ENCODE measurements at places on chromosomes 13 and 19.

- DNase-seq = no peak
Measured at GRCh38 chr19:46586294-46586693, 14.8 kb upstream of the CALM3 start.

DNA sequence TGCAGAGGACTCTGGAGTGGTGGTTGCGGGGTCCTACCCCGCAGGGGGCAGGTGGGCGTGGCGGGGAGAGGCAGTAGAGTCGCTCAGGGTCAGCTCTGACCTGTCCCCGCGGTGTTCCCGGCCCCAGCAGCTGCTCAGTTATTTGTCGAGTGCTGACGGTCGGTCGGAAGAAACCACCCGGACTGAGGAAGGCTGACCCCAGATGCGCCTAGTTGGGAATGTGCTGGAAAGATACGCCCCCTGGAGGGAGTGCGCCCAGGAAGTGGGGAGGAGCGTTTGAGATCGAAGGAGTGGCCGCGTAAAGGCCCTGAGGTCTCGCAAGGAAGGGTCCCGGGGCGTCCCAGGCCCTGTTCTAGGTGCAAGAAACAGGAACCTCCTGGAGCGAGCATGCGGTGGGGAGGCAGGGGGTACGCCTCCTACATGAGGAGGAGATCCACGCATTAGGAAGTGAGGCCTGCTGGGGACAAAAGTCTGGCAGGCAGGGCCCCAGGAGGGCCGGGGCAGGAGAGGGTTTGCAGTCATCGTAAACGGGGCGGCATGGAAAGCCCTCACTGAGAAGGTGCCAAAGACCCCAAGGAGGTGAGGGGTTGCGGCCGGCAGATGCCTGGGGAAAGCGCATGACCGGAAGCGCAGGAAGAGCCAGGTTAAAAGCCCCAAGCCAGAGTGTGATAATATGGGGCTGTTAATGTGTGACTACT, 9.2 kb downstream of the CCDC8 start:
- DNase-seq = no peak

DNA sequence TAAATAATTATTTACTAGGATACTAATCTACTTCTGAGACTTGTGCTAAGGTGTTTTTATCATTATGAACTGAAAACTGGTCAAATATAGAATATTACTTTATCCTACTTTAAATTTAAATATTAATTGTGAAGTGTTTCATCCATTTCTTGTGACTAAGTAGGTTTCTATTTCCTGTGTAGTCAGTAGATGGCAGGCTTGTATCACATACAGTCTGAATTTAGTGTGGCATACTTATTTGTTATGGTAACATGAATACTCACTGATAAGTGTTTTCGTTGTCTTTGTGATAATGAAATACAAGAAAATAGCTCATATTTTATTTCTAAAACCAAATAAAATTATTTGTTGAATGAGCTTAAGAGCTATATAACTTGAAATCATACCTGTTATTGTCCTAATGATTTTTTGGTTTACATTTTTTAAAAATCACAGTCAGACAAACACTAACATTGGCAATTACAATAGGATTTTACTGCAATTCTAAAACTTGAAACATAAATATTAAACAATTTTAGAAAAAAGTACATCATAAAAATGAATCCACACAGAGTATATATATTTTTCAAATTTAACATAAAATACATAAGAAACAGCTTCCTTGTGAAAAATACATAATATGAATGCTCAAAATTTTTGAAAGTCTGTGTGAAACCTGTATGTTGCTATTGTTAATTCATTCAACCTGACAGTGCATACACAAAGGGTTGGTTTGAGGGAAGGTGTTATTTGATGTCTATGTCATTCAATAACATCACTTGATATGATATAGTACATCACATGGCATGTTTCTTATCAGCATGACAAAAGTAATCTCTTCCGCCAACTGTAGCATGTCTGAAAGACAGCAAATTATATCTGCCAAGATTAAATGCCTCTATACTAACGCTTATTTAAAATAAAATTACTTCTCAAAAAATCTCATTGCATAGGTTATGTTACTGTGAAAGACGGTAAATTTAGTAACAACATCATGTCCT, 904.8 kb upstream of the PCDH20 start:
- DNase-seq = peak; percentile 35

DNA sequence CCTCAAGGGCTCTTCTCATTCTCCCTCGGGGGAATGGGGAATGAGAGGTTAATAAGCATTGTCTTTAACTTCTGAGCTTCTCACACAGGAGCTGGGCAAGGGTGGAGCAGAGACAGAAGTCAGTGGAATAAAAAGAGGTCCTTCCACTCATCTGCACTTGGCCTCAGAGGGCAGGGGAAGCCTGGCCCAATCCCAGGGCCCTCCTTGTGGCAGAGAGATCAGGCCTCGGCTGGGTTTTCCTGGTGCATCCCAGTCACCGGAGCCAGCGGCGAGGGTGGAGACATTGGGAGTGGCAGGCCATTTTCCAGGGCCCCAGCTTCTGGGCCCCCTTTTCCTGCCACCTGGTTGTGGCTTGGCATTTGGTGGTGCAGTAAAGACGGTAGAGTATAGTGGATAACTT, 10.6 kb downstream of the CALM3 start:
- DNase-seq = no peak

DNA sequence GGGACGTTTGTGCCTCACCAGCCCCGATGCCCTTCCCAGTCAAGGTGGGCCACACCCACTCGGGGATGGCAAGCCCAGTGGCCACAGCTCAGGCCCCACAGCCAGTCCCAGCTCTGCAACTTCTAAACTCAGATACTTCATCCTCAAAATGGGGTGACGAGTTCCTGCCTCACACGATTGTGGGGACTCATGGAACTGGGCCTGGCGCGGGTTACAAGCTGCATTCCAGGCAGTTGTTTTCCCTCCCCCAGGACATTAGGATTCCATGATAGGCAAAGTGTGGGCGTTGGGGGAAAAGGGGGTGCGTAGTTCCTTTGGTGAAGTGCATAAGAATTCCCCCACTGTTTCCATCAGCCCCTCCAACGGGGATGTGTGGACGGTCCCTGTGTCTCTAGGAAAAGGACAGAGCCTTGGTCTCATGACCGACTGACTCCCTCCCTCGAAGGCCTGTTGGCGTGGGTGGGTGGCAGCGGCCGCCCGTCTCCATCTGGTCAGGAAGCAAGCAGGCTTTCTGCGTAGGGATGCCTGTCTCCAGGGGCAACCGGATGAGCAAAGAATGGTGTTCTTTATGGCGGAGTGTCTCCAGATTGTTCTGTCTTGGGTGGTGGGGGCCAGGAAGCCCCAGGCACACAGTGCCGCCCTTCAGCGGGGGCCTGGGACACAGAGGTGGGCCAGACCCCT, 21.1 kb upstream of the NPAS1 start:
- no peak for DNase-seq

DNA sequence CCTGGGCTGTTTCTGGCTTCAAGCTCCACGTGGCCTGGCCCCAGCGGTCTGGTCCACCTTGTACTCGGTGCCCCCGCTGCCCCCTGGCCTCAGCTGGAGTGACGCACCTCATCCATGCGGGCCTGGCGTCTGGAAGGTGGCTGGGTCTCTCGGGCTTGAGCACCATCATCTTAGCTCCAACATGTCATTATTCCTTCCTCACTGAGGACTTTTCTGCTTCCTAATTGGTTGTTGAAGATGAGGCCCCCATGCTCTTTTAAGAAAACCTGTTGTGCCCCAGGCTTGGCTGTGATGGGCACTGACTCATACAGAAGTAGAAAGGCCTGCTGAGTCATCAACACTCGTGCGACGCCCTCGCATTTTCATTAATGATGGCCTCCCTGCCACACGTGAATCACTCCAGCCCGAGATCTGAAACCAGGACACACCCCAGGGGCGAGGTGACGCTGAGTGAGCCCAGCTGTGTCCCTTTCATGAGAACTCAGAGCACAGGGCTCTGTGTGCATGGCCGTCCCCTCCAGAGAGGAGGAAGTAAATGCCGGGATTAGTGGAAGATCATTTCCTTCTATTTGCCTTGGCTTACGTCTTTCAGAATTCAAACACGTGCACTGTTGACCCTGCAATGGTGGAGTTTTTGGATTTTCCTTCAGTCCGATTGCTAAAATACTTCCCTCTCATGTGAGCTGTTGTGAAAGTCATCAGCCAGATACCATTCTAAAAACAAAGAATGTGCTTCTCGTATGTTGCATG, 14.0 kb upstream of the GJA3 start:
- DNase-seq = no peak

GRCh38 chr13:65584126-65584525, 1646.0 kb downstream of the PCDH9 start:
- DNase-seq = no peak
